ENCODE measurements at places on chromosomes 4 and X.
A peak's percentile ranks its signal among the peaks of the same experiment; 100 is the strongest.

DNA sequence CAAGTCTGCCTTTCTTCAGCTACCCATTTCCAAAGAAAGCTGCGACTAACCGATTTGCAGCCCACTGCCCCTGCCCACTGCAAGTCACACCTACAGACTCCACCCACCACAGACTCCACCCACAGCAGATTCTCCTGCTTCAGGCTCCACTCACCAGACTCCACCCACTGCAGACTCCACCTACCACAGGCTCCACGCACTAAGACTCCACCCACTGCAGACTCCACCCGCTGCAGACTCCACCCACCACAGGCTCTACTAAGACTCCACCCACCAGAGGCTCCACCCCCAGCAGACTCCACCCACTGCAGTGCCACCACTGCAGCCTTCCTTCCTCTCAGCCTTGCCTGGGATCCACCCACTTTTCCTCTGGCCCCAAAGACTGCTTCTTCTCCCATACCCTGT lies 41.3 kb downstream of the ABLIM2 start:
- peak; percentile 26 for DNase-seq

DNA sequence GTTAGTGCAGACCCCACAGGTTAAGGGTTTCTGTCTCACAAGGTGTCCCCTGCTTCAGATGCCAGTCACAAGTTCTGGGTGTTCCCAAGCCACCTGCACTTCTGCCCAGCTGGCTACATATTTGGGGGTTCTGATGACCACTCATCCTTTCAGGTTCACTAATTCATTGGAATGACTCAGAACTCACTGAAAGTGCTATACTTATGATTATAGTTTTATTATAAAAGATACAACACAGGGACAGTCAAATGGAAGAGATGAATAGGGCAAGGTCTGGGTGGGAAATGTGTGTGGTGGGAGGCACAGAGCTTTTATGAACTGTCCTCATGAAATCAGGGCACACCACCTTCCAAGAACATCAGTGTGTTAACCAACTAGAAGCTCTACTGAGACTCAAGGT lies 97.7 kb upstream of the CASK start:
- DNase-seq: no peak

GRCh38 chr4:153771046-153771445 lies 11.2 kb upstream of the RNF175 start:
- no peak for DNase-seq

- peak; percentile 69 for DNase-seq
These were observed 19.4 kb downstream of the SPRY1 start for GRCh38 chr4:123415977-123416376.

GRCh38 chrX:151359931-151360871 lies 36.8 kb upstream of the VMA21 start:
- DNase-seq: peak; percentile 40

DNA sequence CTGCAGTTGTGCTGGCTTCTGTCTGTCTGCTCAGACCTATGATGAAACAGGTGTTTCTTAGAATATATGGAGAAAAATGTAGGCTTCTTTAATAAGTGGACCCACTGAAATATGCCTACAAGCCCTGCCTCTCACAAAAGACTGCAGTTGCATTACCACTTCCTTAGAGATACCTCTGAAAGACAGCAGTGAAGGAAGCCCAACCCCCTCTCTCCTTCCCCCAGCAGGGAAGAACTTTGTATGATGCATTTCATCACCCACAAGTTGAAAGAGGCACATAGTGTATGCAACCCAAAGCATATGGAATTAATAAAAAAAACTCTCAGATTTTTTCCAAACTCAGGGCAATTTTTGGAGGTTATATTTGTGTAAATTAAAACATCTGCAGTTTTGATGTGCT lies 916.7 kb downstream of the TECRL start:
- no peak for DNase-seq

DNA sequence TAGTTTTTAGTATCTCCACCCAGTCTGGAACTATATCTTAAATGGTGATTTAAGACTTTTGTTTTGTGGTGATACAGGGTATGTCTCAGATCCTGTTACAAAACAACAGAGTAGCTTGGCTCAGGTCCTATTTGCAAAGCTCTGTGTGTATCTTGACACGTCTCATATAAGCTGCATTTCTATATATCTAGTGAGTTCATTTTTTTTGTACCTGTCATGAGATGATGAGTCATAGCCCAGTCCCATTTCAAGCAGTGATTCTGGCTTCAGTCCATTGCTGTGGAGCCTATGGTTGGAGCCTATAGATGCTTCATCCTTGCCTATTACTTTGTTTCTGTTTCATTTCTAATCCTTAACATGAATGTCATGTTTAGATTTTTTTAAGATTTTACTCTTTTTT lies 23.0 kb downstream of the GRXCR1 start:
- no peak for DNase-seq
